ENCODE measurements at places on chromosomes 2 and 18.

DNA sequence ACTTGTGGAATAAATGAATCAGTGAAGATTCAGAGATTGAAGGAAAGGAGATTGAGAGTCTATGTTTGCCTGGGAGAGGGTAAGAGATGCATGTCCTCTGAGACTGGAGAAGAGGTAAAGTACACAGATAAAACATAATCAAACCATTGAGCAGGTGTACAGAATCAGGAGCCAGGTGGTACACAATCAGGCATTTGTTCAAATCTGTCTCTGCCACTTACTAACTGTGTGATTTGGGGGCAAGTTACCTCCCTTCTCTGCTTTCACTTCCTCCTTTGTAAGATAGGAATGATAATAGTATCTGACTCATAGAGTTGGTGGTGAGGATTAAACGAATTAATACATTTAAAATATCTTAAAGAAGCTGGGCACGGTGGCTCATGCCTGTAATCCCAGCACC is 94.0 kb downstream of the CDK15 start:
- no peak for DNase-seq

GRCh38 chr2:196992466-196992865 is 66.0 kb upstream of the PGAP1 start:
- DNase-seq, result no peak

GRCh38 chr2:197538412-197538811 is 22.5 kb downstream of the MOB4 start:
- DNase-seq, result no peak

- no peak for DNase-seq
Observed at GRCh38 chr2:46535360-46535759, 56.0 kb downstream of the TMEM247 start.

GRCh38 chr2:105798595-105798994 is 53.9 kb downstream of the NCK2 start:
- no peak for DNase-seq

DNA sequence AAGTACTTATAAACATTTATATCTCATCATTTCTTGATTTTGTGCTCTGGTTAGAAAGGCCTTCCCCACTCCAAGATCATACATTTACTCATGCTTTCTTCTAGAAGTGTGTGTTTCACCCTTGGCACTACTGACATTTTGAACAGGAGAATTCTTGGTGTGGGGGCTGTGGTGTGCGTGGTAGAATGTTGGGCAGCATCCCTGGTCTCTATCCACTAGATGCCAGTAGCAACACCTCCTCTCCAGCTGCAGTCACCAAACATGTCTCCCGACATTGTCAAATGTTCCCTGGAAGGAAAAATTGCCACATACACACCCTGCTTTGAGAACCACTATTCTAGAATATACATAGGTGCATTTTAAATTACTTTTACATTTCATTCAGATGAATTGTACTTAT is 8.7 kb upstream of the TGIF1 start:
- no peak for DNase-seq

GRCh38 chr18:6729247-6730091 is at the start of gene ARHGAP28:
Gene ARHGAP28 (plus strand): TSS chr18:6729716. CDS start chr18:6729822, 106 bp downstream.
- DNase-seq, result no peak

- no peak for DNase-seq
Observed at GRCh38 chr2:44817673-44818335, 123.7 kb upstream of the SIX3 start.

DNA sequence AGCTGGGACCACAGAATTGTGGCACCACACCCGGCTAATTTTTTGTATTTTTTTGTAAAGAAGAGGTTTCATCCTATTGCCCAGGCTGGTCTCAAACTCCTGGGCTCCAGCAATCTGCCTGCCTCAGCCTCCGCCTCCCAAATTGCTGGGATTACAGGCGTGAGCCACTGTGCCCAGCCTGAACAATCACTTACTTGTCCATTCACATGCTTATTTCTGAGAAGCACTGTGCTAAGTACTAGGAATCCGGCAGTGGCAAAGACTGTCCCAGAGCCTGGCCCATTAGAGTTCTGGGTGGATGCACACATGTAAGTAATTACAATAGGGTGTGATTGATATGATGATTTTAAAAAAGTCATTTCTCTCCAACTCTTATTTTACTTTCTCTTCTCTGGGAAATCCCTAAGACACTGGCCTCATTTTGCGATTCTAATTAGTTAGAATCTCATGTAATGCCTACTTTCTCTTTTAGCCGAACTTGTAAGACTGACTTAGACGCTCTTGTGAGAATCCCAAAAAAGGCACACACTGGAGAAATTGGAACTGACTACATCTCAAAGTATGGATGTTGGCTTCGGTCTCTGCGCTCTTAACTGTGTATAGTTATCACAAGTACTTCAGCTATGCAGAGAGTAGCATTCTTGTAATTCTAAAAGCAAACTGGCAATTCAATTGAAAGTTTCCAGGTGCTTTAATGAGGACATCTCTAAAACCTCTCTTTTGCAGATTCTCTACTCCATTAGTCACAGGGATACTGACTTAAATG is 567.7 kb downstream of the DCC start:
- DNase-seq, result no peak
